Foreskin keratinocyte (primary cell): ENCODE measurements at places on chromosomes 13 and 19. TPM values are rescaled to one million over a fixed set of nuclear protein-coding genes. Genes with fewer than 3 reads are reported as not detected.

The GRK1 gene
- polyA plus RNA-seq, result not detected in 2 replicates

The ZNF429 gene
- 0.88 and 1.4 TPM in 2 replicates for polyA plus RNA-seq

The RNF113B gene
- not detected in 2 replicates for polyA plus RNA-seq

The ZGLP1 gene
- polyA plus RNA-seq, result 3.4 and 3.6 TPM in 2 replicates

The HTR2A gene
- polyA plus RNA-seq, result not detected in 2 replicates

DNA sequence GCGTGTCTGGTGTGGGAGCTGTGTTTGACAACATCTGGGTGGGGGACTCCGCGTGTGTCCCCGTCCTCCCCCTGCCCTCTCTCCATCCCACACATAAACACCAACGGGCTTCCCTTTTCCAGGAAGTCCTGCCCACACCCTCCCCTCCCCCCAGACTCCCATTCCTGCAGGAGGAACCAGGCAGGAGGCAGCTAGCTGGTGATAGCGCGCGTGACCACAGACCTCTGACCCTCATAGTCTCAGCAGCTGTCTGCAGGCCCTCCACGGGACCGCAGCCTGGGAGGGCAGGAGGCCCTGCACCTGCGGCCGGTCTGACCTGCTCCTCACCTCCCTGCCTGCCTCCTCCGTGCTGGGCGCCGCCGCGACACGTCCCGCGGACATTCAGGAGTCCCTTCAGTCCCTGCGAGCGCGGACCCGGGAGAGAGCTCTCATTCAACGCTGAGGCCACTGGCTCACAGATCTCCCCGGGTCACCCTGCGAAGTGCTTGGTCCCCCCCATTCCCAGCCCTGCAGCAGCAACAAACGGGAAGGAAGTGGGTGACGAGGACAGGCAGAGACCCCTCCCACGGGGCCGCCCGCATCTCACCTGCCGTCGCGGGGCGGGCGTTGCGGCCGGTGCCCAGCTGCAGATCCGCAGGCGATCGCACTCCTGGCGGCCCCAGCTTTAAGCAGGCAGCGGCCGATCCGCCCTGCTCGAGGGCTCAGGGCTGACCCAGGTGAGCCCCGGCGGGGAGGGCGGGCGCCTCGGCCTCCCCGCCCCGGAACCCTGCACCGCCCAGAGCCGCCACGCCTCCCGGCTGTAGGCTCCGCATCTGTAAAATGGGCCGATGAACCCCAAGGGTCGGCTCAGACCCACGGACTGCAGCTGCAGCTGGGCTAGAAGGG is 1.1 kb upstream of the ACP5 start:
- no peak for DNase-seq

DNA sequence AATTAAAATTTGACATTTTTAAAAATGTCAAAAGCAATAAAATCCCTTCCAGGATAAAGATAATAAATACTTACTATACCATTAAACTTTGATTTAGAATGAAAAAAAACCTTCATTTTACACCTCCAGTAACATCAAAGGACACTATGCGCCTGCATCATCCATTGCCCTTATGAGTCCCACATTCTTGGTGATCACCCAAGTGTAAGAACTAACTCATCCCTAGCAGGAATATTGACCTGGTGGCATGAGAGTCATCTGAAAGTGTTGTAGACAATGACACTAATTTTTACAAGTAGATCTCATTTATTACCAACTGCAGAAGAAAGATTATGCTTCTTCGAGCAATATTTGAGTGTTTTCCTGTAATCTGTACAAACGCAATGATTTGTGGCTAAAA is 1128.9 kb downstream of the EFNB2 start:
- DNase-seq, result no peak

- peak; percentile 48 for DNase-seq
Measured at GRCh38 chr19:11092181-11092538, 2.9 kb downstream of the LDLR start.

DNA sequence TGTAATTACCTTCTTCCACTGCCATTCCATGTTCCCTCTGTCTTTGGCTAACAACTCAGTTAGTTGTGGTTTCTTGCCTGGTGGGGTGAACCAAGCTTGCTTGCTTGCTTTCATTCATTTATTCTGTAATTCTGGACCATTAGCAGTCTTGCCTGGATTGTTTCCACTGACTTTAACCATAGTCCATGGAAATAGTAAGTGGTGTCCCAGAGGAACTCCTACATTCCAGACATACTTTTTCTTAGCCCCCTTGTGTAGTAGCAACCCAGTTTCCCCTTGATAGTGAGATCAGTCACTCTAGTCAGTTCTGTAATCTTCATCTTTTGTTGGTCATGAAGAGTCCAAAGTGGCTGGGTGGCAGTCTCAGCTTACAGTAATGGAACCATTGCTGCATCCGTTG is 23.2 kb downstream of the PDS5B start:
- no peak for DNase-seq

GRCh38 chr13:110044551-110045111 is 258.2 kb upstream of the IRS2 start:
- no peak for DNase-seq

DNA sequence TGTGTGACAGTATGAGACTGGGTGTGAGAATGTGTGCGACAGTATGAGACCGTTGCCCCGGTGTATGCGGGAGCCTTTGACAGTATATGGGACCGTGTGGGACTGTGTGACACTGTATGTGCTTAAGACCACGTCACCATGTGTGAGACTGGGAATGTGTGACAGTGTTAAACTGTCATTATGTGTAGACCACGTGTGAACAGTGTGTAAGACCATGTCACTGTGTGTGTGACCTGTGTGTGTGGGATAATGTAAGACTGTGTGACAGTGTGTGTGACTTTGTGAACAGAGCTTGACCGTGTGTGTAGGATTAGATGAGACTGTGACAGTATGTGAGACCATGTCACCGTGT is 549 bp downstream of the ZNF583 start:
- DNase-seq, result no peak

- no peak for DNase-seq
Measured at GRCh38 chr13:94753327-94753726, 41.0 kb upstream of the SOX21 start.

- DNase-seq, result no peak
Measured at GRCh38 chr13:106587787-106588186, 19.9 kb upstream of the ARGLU1 start.

DNA sequence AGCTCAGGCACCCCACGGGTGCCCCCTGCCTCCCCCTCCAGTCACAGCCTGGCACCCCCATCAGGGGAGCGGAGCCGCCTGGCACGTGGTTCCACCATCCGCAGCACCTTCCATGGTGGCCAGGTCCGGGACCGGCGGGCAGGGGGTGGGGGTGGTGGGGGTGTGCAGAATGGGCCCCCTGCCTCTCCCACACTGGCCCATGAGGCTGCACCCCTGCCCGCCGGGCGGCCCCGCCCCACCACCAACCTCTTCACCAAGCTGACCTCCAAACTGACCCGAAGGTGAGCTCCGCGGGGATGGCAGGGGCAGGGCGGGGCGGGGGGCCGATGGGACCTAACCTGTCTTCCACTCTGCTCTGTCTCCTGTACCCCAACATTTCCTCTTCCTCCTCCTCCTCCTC is 25.0 kb downstream of the CKM start:
- DNase-seq, result no peak

DNA sequence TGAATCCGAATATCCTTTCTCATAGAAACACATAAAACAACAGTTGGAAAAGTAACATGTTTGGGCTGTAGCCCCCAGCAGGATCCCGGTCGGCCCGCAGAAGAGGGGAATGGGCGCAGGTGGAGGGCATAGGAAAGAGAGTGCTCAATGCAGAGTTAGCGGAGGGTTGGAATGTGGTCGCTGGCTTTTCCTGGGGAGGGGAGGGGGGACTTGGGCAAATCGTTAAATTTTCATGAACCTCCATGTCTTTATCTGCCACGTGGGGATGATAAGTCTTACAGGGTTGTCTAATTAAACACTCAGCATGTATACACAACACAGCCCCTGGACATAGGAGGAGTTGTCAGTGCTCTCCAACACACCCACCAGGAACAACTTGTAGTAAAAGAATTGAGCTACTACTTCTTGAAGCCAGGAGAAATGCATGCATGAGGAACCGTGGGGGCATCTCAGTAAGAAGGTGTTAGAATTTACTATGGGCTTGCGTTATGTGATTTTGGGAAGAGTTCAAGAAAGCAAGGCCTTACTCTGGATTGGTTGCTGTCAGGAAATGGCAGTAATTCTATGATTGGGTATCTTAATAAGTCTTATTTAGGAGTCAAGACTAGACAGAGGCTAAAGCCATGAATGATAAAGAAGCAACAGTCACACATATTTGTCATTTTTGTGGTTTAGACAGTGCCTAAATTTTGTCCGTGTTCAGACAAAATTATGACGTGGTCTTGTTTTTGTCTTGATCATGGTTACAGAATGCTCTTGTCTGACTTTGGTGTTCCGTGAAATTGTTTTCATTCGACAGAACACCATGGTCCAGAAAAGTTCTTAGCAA is 671 bp upstream of the SLC46A3 start:
- DNase-seq, result peak; percentile 96
